CD8-positive, alpha-beta memory T cell (primary cell): ENCODE measurements at places on chromosomes 2 and 18. TPM values are rescaled to one million over a fixed set of nuclear protein-coding genes. Genes with fewer than 3 reads are reported as not detected.

- H3K27ac ChIP-seq: no peak overlapping the region
- DNase-seq: no peak
- H3K4me1 ChIP-seq: no peaks in the 10 kb centered on the region
- no peaks in the 10 kb centered on the region for H3K36me3 ChIP-seq
Observed at GRCh38 chr2:64363848-64364247, 90.1 kb upstream of the LGALSL start.

The DSC2 gene
- not detected for total RNA-seq

DNA sequence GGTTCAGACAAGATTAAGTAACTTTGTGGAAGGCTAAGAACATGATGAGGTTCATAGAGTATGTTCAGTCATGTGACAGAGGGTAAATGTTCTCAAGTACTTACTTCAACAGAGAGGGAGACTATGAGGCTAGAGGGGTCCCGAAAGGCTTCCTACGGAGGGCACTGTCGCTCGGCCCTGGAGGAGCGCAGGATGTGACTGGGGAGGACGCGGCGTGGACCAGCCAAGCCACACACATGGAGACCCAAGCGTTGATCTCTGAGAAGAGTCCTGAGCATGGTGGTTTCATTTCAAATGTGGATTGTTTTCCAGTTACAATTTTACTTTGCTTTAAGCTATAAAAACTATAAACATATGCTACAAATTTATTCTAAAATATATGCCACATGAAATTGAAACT is 227.5 kb downstream of the PTGR3 start:
- no peak overlapping the region for H3K4me3 ChIP-seq
- no peaks in the 10 kb centered on the region for H3K36me3 ChIP-seq
- H3K27me3 ChIP-seq: no peaks in the 10 kb centered on the region
- H3K4me1 ChIP-seq: no peaks in the 10 kb centered on the region
- H3K27ac ChIP-seq: no peak overlapping the region

GRCh38 chr2:186425576-186425975 is 60.5 kb upstream of the ZC3H15 start:
- peaks cover 10% of the 10 kb centered on the region for H3K4me1 ChIP-seq
- DNase-seq: no peak
- no peak overlapping the region for H3K27ac ChIP-seq
- H3K36me3 ChIP-seq: no peaks in the 10 kb centered on the region

DNA sequence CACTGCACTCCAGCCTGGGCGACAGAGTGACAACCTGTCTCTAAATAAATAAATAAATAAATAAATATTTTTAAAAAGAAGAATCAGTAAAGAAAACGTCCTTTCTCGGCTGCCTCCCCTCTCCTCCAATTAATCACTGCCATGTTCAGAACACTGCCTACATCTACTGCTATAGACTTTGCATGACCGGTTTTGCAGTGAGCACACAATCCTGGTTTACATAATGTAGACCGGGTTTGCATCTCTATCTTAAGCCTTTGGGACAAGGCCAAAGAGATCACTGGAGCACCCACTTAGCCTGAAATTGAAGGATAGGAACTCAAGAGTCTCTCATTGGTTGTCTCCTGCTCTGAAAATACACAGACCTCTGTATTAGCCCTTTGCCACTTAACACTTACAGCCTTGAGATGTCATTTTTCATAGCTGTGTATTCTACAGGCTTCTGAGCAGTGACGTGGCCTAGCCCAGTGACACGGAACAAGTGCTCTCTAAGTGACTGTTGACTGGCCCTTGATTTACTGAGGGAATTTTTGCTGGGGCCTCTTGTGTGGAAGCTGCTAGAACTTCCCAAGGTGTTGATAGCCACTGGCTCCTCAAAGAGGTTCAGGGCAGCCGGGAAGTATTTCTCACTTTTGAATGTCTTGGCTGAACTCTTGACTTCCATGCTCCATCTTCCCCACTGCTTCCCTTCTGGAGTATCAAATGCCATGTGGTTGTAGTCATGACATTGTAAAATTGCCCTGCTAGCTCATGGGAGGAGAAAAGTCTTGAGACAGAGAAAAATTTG is 45.3 kb upstream of the CCBE1 start:
- no peak for DNase-seq
- no peaks in the 10 kb centered on the region for H3K27me3 ChIP-seq
- H3K4me1 ChIP-seq: no peaks in the 10 kb centered on the region

The PLGLB1 gene
- total RNA-seq: 4.4 TPM

- no peaks in the 10 kb centered on the region for H3K4me1 ChIP-seq
- no peak overlapping the region for H3K4me3 ChIP-seq
- no peak overlapping the region for H3K27ac ChIP-seq
- H3K27me3 ChIP-seq: no peaks in the 10 kb centered on the region
- no peak for DNase-seq
Observed at GRCh38 chr18:50656396-50656795, 96.5 kb downstream of the MAPK4 start.

- H3K4me3 ChIP-seq: peak overlapping the region; percentile 43
- no peaks in the 10 kb centered on the region for H3K36me3 ChIP-seq
- no peaks in the 10 kb centered on the region for H3K4me1 ChIP-seq
Observed at GRCh38 chr2:88350331-88351248, 101.9 kb downstream of the FOXI3 start.

- H3K27ac ChIP-seq: no peak overlapping the region
- H3K36me3 ChIP-seq: no peaks in the 10 kb centered on the region
- DNase-seq: no peak
Observed at GRCh38 chr18:73690222-73690621, 457.4 kb downstream of the FBXO15 start.

DNA sequence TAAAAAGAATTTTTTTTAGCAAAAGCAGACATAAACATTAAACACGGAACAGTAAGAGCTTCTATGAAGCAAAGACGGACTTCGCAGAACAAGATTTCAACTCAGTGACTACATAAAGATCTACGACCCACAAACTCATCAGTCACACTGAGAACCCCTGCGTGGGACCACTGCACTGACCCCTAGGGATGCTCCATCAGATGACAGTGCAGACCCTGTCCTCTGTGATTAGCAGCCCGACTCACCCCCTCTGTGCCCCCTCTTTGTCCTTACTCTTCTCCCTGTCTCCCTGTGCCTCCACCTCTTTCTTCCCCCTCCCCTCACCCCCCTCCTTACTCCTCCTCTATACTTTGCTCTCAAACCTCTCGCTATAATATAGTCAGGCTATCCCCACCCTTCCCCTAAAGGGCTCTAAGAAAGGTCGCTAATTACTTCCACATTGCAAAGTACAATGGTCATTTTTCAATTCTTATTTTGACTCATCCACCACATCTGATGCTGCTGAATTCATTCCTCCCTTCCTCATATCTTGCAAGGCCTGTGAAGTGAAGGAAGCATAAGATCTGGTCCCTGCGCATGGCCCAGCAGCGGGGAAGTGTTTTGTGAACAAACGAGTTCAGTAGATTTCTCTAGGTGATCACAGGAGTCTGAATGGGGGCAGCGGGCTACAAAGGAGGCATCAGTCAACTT is 89.3 kb downstream of the CABYR start:
- no peak overlapping the region for H3K4me3 ChIP-seq
- no peaks in the 10 kb centered on the region for H3K27me3 ChIP-seq
- DNase-seq: no peak
- H3K36me3 ChIP-seq: no peaks in the 10 kb centered on the region

The HTR2B gene
- not detected for total RNA-seq

The CSRNP3 gene
- total RNA-seq: not detected

- no peaks in the 10 kb centered on the region for H3K27me3 ChIP-seq
- H3K36me3 ChIP-seq: no peaks in the 10 kb centered on the region
- no peak overlapping the region for H3K4me3 ChIP-seq
- H3K27ac ChIP-seq: no peak overlapping the region
- peaks cover 17% of the 10 kb centered on the region for H3K4me1 ChIP-seq
- DNase-seq: no peak
Observed at GRCh38 chr18:36045241-36045991, 21.9 kb downstream of the RPRD1A start.

The ANO7 gene
- 0.83 TPM for total RNA-seq

GRCh38 chr2:68357605-68358337 is 7.3 kb upstream of the PLEK start:
- peaks cover 7% of the 10 kb centered on the region for H3K4me1 ChIP-seq
- no peak overlapping the region for H3K27ac ChIP-seq
- no peaks in the 10 kb centered on the region for H3K36me3 ChIP-seq
- H3K4me3 ChIP-seq: no peak overlapping the region
- DNase-seq: no peak
